ENCODE measurements at places on chromosomes 11 and 22.

DNA sequence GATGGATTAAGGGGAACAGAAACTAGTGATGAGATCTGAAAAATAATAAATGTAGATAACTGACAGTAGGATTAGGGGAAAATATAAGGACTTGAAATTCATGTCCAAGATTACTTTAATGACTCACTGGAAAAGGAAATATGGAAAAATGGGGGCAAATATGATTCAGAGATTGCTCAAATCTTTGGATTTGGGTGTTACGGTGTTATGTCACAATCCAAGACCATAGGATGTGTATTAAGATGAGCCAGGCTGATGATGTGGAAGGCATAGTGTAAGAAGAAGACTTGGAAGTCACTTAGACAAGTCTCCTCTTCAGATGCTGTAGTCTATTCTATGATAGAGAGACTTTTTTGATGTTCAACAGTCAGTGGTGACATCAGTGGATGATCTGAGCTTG is 323.7 kb downstream of the LUZP2 start:
- no peak for DNase-seq

- DNase-seq: no peak
These were observed 63.0 kb downstream of the P4HA3 start for GRCh38 chr11:74248469-74248868.

DNA sequence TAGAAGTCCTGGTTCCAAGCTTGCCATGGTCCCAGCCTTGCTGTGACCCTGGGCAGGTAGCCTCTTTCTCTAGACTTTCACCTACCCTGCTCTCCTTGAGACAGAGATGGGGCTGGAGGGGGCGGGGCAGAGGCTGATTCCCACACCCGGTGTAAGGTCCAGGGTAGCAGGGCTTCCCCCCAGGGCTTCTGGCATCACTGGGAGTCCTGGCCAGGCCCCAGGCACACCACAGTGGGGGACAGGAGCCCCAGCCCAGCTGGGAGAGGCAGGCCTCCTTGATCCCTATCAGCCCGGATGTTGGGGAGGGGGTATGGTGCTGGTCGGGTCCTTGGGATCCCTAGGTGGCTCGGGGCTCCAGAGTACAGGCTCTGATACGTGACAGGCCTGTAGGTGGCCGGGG is 1.7 kb upstream of the NUDT8 start:
- DNase-seq: no peak

GRCh38 chr11:73262851-73263495 is 9.2 kb upstream of the P2RY6 start:
- DNase-seq: no peak

DNA sequence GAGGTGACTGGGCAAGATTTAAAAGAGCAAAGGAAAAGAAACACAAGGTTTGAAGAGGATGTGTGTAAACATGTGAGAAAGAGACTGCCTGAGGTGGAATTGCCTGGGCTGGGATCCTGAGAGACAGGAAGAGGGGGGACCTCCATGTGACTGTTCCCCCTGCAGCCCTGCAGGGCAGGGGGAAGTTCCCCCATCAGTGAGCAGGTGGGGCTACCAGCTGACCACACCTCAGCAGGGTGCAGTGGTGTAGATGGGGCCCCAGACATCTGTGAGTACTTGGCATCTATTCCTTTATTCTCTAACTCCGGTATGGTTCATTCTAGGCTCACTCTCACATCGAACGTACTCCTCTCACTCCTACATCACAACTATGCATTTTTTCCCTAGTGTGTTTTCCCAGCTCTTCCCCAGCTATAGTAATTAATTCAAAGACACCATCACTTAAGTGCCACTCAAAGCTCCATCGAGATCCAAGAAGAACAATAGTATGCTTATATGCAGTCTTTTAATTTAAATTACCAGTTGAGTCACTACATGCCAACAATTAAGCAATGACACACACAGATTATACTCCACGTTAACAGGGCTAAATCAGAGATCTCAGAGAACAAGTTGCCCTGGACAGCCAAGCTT is 42.7 kb downstream of the LGR4 start:
- DNase-seq: no peak

Data from stimulated activated CD8-positive, alpha-beta memory T cell treated with anti-CD3 and anti-CD28 coated beads, Interleukin-12 subunit alpha, Interleukin-12 subunit beta, amount 100 ng/mL, for 4 hours (primary cell).